MG63 (cell line): ENCODE measurements at places on chromosomes 12 and 14. TPM values are rescaled to one million over a fixed set of nuclear protein-coding genes. Genes with fewer than 3 reads are reported as not detected.

DNA sequence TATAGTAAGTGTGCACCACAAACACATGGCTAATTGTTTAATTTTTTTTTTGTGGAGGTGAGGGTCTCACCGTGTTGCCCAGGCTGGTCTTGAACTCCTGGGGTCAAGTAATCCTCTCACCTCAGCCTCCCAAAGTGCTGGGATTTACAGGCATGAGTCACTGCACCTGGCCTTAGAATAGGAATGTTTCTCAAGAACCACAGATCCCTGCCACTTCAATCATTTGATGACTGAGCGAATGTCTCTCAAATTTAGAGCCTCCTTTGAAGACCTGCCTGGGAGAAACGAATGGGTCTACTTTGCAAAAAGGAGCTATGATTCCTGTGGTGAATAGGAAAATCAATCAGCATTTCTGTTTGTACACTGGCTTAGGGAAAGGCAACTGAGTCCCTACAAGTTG is 33.5 kb upstream of the CHST11 start:
- no peak for DNase-seq

GRCh38 chr12:13102461-13103195 is 839 bp downstream of the GSG1 start:
- no peak for DNase-seq

GRCh38 chr12:62724947-62725451 is 210.0 kb downstream of the PPM1H start:
- DNase-seq: peak; percentile 88

- peak; percentile 75 for DNase-seq
These were observed 161.0 kb downstream of the SLC38A4 start for GRCh38 chr12:46664761-46665287.

- DNase-seq: no peak
These were observed 49.4 kb downstream of the CD9 start for GRCh38 chr12:6249580-6249979.

BEGAIN gene
- total RNA-seq: 2.3 and 8.2 TPM in 2 replicates

DRAM1 gene
- total RNA-seq: 8.1 and 8.8 TPM in 2 replicates

ADAM20 gene
- total RNA-seq: not detected in 2 replicates

GPRC5D gene
- total RNA-seq: not detected in 2 replicates

AMDHD1 gene
- 0.10 TPM in 1 of 2 replicates, not detected in the other for total RNA-seq
